NB4 (cell line): ENCODE measurements at places on chromosomes 6 and 20.

DNA sequence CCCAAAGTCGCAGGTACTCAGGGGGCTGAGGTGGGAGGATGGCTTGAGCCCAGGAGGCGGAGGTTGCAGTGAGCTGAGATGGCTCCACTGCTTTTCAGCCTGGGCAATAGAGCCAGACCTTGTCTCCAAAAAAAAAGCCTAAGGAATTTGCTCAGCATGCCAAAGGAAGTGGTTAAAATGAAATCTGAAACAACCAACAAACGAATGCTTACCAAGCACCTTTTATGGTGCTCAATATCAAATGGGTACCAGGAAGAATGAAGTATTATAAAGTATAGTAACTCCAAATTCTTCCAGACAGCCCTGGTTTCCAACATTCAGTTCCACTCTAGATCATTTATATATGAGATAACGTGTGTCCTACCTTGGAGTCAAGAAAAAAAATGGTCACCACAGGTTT, 14.0 kb downstream of the GMDS start:
- no peak for DNase-seq

- DNase-seq, result no peak
These were observed 22.2 kb upstream of the VAPB start for GRCh38 chr20:58366866-58367265.

- no peak for DNase-seq
These were observed 335.0 kb downstream of the PACRG start for GRCh38 chr6:163062790-163063189.

DNA sequence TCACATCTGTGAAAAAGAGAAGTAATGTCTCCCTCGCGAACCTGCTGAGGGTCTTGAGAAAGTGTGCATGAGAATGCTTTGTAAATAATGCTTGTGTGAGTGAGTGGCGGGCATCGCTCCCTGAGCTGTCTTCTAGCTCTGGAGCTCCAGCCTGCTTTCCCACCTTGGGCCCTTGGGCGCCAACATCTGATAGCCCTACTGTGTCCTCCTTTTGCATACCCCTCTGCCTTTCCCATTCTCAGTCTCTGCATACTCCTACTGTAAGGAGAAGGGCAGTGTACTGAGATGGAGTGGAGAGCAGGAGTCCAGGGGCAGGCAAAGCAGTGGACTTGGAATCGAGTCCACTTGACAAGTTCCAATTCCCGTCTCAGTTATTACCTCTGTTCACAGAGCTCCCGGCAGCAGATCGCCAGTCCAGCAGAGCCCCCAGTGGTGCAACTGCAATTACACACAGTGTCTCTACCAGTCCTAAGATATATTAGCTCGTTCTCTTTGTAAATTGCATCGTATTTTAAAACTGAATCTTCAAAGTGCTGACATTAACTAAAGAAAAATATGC, 847 bp upstream of the NCR2 start:
- DNase-seq, result no peak

DNA sequence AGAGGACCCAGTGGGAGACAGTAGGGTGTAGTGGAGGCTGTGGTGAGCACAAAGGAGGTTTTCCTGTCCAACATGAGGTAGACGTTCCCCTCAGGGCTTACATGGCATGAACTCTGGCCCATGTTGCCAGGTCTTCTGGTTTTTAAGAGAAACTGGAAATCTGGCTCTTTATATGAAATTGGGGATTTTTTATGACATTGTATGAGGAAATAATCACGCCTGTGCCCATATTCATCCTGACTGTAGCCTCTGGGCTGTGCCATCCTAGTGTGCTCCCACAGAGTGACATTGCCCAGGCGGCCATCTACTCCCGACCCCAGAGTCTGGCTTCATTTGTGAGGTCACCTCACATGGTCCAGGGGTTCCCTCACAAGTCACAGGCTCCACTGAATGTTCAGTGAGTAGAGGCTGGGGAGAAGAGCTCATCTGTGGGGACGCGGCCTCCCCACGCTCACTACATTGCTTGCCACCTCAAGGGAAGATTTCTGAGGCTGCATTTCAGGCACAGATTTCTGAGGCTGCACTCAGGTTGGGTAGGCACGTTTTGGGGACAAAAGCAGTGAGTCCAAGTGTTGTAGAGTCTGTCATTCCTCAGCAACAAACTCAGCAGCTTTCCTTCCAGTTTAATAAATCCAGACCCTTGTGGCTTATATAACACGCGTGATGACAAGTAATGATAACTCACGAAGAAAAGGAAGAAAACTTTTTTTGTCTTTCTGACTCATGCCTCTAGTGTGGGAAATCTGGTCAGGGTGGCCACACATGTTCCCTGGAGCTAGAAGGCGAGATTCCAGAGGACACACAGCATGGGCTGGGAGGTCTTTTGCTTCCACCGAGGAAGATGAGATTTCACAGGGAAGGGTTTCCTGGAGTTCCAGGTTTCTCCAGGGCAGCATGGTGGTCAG, 41.7 kb downstream of the SLC24A3 start:
- DNase-seq, result no peak

DNA sequence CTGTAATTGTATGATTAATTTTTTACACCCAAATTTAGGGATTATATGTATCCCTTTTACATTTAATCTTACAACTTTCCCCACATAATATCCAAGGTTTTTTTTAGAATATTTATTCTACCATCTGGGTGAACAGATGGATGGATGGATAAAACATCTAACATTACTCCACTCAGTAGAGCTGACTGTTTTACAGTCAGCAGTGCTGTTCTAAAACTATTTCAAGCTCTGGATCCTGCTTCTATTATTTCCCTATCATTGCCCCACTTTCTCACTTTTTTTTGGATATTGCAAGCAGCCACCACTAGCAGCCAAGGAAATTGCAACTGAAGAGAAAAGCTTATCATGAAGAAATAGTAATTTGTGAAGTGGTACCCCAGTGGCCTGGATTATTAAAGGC, 173.7 kb downstream of the ARHGAP18 start:
- no peak for DNase-seq

DNA sequence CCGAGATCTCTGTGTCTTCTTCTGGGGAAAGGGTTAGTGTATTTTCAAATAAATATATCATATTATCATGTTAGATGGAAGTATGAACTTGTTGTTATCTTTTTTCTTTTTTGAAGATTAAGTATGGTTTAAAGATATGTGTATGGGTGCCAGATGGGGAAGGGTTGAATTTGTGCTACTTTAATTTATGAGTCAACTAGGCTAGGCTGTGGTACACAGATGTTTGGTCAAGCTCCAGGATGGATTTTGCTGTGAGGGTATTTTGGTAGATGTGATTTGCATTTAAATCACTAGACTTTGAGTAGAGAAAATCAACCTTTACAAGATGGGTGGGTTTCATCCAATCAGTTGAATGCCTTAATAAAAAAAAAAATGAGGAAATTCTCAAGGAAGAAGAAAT, 886.6 kb upstream of the ADGRB3 start:
- no peak for DNase-seq

GRCh38 chr6:170452767-170453545, 100.2 kb downstream of the PSMB1 start:
- no peak for DNase-seq

GRCh38 chr6:36285797-36286196, 15.9 kb downstream of the PNPLA1 start:
- no peak for DNase-seq

DNA sequence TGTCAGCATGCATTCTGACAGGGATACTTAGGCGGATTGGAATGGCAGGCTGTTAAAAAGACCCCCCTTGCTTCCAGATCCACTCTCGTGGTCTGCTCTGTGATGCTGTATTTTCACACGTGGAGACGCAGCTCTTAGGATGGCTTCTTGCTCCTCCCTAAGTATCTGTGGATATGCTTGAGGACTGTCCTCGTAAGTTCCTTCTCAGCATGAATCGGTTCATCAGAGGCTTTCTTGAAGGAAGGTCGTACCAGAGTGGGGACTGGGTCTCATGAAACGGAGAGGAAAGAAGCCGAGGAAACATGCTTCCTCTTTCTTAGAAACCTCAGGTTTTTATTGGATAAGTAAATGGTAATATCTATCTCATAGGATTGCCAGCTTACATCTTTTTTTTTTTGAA, 220.4 kb downstream of the FARS2 start:
- peak; percentile 52 for DNase-seq
